ENCODE measurements at places on chromosomes 11 and 22.

DNA sequence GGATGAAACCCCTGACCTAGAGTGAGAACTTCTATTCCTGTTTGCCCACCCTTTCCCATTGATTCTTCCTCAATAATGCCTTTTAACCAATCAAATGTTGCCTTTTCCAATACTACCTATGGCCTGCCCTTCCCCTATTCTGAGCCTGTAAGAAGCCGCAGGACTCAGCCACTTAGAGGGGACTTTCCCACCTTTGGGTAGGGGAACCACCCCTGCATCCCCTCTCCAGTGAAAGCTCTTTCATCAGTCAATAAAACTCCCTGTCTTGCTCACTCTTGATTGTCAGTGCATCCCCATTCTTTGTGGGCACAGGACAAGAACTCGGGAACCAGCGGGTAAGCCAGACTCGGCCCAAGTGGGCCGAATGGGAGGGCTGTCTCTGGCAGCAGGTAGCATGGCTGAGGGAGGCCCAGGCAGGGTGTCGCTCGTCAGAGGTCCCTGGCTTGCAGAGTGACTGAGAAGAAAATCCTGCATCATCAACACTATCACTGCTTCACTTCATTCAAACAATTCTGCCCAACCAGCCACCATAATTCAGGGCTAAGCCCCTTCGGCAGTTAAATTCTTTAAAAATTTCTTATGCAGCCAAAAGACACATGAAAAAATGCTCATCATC, 30.4 kb downstream of the LDHAL6A start:
- DNase-seq: no peak

DNA sequence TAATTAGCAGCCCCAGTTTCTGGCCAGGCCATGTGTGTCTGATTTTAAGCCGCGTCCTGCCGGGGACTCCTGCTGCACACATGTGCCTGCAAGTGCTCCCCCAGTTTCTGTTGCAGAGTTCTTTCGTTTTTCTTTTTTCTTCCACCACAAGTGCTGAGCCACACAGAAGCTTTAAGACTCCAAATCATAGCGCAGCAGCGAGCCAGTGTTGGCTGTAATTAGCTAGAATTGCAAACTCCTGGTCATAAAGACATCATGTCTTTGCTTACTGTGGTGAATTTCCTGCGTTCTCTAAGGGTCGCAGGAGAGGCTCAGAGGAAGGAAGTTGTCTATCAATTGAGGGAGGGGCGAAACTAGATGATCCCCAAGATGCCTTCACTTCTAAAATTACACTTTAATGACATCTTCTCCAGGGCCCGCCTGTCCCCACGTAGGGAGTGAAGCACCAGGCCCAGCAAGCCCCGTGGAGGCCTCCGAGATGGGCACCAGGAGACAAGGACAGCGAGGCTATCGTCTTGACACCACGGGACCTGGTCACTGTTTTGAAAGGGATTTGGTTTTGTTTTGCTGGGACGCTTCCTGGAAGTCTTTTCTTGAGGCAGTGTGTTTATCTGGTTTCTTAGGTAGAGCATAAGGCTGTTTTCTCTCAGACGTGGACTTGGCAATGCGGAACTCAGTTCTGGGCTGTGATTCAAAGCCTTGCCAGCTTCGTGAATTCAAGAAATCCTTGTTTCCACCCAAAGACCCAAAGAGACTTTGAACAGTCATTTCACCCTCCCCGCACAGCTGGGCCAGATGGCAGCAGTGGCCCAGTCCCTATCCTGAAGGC, 71.8 kb downstream of the UBASH3B start:
- no peak for DNase-seq

- peak; percentile 69 for DNase-seq
These were observed 101.1 kb upstream of the SLC22A12 start for GRCh38 chr11:64489831-64490441.

- no peak for DNase-seq
These were observed 70.8 kb upstream of the MYOD1 start for GRCh38 chr11:17648528-17648927.

- no peak for DNase-seq
These were observed at the start of gene CD6 for GRCh38 chr11:60971520-60971919. Gene CD6 (plus strand): TSS chr11:60971680. CDS start chr11:60971866, 186 bp downstream.

DNA sequence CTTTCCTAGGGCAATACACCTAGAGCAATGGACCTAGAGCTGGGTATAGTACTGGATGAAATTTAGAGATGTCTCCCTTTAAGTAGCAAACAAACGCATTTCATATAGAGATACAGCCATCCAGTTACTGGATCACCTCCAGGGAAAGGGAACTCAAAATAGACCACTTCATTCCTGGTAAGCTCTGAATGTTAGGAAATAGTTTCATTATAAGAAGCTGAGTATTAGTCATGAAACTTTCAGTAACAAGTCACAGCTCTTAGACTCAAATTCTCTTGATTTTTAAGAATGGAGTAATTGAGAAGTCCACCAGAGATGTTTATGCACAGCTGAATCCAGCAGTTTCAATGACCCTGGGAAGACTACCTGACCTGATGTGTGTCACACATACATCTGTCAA, 221.9 kb downstream of the FAM76B start:
- no peak for DNase-seq

DNA sequence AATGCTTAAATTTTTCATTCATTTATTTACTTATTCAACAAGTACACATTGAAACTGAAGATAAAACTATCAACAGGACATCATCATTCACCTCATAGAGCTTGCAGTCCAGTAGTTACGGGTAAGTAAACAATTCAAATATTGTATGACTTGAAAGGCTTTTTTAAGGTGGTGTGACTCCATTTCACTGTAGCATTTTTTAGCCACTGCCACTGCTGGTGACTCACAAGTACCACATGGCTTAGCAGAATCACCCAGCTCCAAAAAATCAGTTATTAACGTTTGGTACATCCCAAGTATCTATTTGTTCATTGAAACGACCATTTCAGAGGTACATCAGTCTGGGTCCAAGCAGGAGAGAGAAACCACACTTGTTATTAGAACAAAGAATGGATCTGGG, 427.9 kb upstream of the DDI1 start:
- DNase-seq: no peak

- no peak for DNase-seq
These were observed 104.7 kb downstream of the DCDC1 start for GRCh38 chr11:31264834-31265233.

DNA sequence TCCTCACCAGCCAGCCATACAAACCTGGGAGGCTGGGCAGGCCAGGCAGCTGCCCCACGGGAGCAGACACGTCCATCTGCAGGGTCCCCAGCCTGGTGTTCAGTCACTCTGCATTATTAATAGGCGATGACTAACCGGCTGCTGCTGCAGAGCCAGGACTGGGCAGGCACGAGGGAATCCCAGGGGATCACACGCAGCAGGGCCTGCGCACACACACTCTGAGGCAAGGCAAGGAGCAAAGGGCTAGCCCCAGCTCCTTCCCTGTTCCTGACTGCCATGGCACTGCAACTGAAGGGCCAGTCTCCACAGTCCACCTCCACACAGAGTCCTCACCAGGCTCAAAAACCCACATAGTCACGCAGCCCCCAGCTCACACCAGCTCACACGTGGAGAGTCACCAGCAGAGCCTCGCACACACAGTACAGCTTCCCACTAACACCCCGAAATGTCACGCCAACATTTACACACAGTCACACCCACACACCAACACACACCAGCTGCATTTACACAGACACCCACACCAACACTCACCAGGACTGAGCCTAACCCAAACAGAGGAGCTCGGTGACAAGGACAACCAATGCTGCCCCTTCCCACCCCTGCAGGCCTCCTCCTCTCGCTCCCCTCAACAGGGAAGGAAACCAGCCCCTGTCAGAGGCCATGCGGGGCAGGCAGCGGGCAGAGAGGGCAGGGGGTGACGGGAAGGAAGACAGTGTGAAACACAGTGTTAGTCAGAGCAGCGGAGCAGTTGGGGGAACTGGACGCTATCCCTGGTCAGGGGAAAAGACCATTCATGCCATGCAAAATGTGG, 47.3 kb downstream of the NRXN2 start:
- DNase-seq: peak; percentile 38

DNA sequence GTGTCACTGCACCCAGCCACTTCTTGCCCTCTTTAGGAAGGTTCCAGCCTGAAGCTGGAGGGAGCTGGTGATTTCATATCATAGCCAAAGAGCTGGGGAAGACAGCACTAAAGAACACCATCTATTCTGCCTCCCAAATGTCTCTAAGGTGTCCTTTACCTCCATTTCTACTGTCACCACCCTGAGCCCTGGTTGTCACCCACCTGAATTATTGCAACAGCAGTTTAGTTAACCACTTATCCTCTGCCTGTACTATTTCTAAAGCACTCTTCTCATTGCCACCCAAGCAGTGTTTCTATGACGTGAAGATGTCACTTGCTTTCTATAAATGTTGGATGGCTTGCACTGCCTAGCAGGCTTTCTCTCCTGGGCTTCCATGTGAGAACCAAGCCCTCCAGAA, 69.4 kb upstream of the EED start:
- DNase-seq: no peak

Measured in ELF-1 (cell line).